ENCODE measurements at places on chromosomes 7 and 10.

DNA sequence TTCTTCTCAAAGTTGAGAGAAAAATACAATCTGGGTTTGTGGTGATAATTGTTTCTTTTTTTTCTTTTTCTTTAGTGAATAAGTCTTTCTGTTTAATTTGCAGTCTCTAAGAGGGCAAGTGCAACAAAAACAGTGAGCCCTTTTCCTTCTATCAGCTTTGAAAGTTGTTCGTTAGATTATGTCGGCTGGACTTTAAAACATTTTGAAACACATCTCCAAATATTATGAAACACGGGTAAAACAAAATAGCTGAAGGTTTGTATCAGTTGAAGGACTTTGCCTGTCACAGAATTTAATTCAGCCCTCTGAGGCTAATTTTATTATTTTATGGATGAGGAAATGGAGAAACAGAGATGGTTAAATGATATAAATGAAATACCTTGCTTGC, 85.3 kb downstream of the AGMO start:
- DNase-seq, result no peak

- DNase-seq, result no peak
These were observed 341.2 kb upstream of the VWC2 start for GRCh38 chr7:49432254-49432653.

GRCh38 chr10:114811862-114812261, 9.7 kb upstream of the FHIP2A start:
- DNase-seq, result no peak

DNA sequence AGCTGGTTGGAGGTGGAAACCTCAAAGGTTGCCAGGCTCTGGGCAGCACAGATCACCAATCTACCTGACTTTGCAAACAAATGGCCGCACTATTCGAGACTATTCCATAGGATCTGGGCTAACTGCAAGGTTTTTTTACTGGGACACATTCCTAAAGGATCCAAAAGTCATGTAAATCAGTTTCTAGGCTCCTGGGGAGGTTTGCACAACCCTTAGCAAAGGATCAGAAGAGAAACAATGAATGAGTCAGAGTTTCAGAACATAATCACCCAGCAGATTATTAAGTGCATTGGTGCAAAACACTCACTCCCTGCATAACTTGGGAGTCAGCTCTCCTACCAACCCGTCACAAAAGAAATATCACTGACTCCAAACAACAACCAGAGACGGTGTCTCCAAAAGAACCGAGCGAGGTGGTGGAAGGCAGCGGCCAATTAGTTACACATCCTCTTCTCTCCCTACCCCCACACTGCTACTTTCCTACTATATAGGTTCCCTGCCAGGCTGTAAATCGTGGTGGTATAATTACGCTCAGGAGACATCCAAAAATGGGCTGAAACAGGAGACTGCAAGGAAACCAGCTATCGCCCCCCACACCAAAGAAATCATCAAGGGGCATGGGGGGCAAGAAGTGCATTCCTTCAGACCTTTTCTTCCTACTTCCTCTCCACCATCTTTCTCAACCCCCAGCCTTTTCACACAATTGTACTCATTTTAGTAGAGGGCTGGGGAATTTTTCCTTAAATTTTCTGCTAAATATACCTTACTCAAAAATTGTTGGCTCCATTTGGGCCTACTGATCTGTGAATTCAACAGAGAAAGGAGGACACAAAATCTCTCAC, 3.2 kb downstream of the UBE2H start:
- DNase-seq, result peak; percentile 52

- no peak for DNase-seq
These were observed 302.7 kb downstream of the SUGCT start for GRCh38 chr7:40437498-40437897.

- no peak for DNase-seq
These were observed 40.0 kb downstream of the GSDME start for GRCh38 chr7:24717247-24717622.

DNA sequence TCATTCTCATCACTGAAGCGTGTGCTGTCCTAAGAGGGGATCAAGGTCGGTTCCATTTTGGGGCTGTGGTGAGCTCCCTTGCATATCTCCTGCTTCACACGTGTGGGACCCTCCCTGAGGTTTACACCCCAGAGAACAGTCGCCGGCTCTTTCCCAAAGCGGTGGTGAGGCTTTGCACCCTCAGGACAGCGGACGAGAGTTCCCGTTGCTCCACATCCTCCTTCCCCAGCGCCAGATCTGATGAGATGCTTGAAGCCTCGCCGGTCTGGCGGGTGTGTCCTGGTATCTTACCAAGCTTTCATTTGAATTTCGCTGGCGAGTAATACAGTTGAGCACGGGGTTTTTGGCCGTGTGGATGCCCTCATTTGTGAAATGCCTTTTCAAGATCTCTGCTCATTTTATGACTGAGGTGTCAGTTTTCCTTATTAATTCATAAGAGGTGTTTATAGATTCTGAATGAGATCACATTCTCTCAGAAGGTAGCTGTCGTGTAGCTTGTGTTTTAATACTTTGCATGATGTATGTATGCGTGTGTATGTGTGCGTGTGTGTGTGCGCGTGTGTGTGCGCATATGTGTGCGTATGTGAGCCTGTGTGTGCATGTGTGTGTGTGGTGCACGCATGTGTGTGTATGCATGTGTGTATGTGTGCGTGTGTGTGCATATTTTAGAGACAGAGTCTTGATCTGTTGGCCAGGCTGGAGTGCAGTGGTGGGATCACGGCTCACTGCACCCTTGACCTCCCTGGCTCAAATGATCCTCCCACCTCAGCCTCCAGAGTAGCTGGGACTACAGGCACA, 30.7 kb downstream of the ELFN1 start:
- DNase-seq, result no peak

- DNase-seq, result no peak
These were observed 648.0 kb downstream of the SUGCT start for GRCh38 chr7:40782836-40783235.

GRCh38 chr7:130084037-130084875, 13.9 kb downstream of the KLHDC10 start:
- DNase-seq, result no peak

GRCh38 chr7:89554209-89554608, 600.1 kb upstream of the STEAP1 start:
- DNase-seq, result no peak

DNA sequence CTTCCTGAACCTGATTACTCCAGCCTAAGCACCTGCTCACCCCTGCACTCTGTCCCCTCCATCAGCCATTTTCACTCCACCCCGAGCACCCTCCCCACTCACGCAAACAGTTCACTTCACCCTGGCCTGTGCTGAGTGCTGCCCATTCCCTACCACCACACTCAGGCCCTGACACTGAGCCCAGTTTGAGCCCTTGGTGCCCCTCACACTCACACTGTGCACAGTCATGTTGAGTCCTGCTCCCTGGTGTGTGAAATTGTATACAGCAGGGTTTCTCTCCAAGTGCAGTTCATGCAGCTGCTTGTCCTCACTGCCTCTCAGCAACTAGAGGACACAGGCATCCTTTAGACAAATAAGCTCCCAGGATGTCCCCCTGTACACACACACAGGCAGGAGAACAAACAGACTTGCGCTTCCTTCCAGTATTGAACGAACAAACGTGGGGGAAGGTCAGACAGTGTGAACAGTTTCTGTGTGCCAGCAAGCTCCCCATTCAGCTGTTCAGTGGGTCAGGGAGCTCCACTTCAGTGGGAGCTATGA, 6.8 kb downstream of the MYO1G start:
- DNase-seq, result no peak

GRCh38 chr7:44595934-44596635, 10.3 kb upstream of the OGDH start:
- DNase-seq, result no peak

DNA sequence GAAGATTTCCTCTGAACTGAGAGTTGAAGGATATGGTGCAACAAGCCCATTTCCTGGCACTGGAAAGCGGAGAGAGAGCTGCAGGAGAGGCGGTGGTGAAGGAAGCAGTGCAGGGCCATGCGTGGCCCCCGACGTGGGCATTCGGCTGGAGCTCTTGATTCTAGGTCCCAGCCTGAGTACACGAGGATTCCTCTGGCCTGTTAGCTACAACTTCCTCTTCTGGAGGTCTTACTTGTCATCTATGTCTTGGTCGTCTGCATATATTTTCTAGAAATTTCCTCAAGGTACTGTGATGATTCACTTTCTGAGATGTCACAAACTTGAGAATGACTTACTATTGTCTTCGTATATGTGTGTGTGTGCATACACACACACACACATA, 59.2 kb upstream of the JAZF1 start:
- DNase-seq, result no peak

DNA sequence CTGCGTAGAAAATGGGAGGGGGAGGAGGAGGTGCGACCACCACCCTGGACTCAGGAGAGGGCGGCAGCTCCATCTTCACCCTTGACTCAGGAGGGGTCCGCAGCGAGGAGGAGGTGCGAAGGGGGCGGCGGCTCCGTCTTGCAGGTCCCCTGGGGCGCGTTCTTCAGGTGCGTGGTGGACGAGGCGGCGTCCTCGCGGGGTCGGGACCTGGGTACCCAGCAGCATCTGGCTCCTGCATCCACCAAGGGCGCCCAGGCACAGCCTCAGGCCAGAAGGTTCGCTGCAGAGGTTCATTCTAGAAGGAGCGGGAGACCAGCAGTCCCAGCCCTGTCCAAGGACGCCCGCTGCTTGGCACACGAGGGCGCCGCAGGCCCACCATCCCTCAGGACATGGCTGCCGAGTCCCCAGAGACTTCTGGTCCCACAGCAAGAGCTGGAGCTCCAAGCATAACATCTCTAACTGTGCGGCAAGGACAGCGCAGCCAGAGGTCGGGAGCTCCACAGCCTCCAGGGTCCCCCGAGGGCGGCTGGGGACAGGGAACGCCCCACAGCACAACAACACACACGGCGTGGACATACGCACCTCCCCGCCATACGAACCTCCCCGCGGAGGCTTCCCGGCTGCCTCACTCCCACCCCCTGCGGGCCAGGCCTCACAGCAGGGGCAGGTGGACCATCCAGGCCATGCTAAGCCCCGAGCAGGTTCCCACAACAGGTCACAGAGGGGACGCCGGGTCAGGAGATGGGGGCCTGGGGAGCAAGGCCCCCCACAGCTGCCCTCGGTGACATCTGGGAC, 16.8 kb upstream of the DPYSL4 start:
- DNase-seq, result no peak

DNA sequence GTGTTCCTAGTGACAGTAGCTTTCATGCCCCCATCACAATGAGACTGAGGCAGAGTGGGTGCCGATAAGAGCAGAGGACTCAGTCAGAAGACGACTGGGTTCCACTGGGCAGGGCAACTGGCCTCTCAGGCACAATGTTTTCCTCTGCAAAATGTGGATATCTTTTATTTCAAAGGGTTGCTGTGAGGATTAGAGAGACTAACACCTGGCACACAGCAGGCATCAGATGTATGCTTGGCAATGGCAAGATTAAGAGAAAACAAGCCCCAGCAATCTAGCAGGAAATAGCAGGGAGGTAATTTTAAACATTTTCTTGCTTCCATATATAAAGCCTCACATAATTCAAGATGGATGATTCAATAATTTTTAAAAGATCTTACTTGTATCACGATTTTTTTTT, 28.0 kb downstream of the SGMS1 start:
- DNase-seq, result no peak

- DNase-seq, result no peak
These were observed 14.0 kb upstream of the ARPC1A start for GRCh38 chr7:99311702-99312101.

- no peak for DNase-seq
These were observed 515 bp downstream of the TBX20 start for GRCh38 chr7:35253460-35253709.

GRCh38 chr10:78744491-78745090, 324.2 kb upstream of the ZMIZ1 start:
- DNase-seq, result no peak

DNA sequence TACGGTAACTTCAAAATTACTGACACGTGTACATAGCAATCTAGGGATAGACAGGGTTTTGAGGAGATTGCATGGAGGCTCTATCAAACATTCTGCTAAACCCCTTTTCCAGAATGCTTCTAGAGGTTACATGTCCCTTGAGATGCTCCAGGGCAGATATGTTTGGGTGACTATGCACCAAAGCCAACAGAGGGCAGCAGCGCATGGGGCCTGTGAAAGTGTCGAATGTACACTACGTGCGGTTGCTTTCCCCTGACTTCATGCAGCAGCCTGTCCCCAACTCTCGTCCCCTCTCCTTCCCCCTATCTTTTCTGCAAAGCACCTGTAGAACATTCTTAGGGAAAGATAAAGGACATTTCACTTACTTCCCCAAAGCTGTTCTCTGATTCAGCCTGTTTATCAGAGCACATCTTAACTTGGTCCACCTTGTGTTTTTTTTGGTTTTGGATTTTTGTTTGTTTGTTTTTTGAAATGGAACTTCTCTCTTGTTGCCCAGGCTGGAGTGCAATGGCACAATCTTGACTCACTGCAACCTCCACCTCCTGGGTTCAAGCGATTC, 90.2 kb downstream of the UBE3C start:
- no peak for DNase-seq

DNA sequence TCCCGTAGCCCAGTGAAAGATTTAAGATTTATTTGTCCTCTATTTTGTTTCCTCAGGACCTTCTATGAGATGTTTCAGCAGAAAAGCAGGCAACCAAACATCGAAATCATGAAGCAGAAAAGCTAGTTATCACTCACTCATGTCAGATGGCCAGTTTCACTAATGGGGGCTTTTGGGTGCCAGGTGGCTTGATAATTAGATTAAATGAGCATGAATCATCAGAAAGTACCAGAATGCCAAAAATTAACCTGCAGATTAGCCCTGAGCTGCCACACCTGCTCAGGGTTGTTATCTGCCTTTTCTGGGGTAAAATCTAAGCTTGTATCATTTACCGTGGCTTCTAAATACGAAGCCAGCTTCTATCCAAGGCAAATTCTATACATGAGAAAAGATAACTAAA, 1017.5 kb downstream of the XPNPEP1 start:
- DNase-seq, result no peak

DNA sequence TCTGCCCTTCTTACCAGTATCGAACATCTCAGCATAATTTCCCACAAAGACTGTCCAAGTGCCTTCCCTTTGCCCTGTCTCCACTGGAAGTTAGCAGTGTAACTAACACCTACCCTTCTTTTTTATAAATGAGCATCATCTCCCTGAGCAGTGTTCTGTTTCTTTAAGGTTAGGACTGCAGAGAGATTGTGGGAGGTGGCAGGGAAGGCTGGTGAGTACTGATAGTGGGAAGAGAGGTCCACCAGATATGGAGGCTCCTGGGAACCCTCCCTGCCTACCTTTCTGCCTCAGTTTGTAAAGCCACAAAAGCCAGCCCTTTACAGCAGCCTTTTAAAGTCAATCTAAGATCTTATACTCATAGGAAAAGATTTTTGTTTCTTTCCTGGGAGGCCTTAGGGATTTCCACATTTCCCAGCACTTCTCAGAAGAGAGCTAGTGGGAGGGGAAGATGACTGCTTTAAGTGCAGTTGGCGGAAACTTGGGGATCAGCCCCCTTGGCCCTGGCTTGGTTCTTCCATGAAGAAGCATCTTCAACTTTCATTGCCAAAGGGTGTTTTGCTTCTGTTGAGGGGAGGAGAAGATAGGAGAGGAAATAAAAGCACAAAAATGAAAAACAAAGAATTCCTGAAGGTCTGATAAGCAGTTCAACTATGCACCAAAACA, 36.6 kb upstream of the CALD1 start:
- DNase-seq, result no peak

Data from Right ventricle myocardium inferior (tissue), 1 donor.